ENCODE measurements at places on chromosomes 3 and 15. TPM values are rescaled to one million over a fixed set of nuclear protein-coding genes. Genes with fewer than 3 reads are reported as not detected.

PRTG gene
- total RNA-seq = 4.4 TPM

TUSC2 gene
- 29.6 TPM for total RNA-seq

NMD3 gene
- total RNA-seq = 93.6 TPM

ALCAM gene
- total RNA-seq = 200 TPM

TTLL13 gene
- total RNA-seq = not detected

FILIP1L gene
- 30.9 TPM for total RNA-seq

FOXP1 gene
- 85.8 TPM for total RNA-seq

CKMT1B gene
- not detected for total RNA-seq

ARGFX gene
- total RNA-seq = not detected

TEX9 gene
- total RNA-seq = 3.5 TPM

BUB1B gene
- total RNA-seq = 78.3 TPM

GHSR gene
- total RNA-seq = not detected

SST gene
- total RNA-seq = not detected

Measured in thoracic aorta endothelial cell (primary cell).